ENCODE measurements at places on chromosomes 3 and 15. TPM values are rescaled to one million over a fixed set of nuclear protein-coding genes. Genes with fewer than 3 reads are reported as not detected.

ZNF660 gene
- total RNA-seq: 0.08 TPM

- peak; percentile 20 for DNase-seq
These were observed 1.3 kb upstream of the MEF2A start for GRCh38 chr15:99564221-99565048.

DNA sequence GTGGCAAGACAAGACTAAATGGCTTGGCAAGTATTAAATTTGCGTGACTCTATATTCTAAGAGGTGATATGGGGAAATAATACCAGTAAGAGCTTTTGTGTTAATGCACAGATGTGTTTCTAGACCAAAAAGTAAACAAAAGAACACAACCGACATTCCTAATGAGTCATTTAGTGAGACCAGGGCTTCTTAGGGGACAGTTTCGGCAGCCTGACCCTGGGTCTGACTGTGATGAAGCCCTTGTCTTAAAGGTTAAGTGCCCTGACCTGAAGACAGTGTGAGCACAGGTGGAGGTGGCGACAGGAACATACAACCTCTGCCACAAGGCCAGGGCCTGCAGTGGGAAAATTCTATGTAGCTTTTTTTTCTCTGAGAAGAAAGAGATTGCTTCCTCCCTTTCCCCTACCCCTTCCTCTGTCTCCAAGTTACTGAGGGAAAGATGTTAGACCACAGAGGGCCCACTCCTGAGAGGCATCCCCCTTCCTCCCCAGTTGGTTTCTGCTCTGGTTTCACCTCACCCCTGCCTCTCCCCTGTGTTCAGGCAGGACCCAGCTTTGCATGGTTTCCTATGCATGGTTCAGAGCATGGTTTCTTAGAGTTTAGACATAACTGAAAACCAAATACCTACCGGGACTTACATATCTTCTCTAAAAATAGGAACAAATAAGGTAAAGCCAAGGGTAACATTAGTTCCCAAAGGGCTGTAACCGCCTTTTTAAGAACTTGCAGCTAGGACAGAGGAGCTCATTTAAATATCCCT lies 24.8 kb upstream of the CMTM7 start:
- no peak for DNase-seq

DNA sequence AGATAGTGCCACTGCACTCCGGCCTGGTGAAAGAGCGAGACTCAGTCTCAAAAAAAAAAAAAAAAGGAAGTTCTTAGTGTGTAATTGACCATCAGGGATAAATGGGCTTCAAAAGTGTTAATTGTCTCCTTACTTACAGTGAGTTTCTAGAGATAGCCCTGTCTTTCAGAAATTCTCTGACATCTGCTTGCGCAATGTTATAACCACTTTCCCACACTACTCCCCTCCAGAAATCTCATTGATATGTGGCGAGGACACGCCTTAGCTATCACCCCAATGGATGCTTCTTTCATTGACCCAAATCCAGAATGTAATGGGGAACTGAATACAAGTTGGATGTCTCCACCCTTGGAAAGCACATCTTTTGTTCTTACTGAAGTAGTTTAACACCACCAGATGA lies 70.9 kb downstream of the GMPS start:
- DNase-seq: no peak

THAP10 gene
- not detected for total RNA-seq

- DNase-seq: peak; percentile 36
These were observed 12.4 kb downstream of the CIB1 start for GRCh38 chr15:90221246-90221900.

DNA sequence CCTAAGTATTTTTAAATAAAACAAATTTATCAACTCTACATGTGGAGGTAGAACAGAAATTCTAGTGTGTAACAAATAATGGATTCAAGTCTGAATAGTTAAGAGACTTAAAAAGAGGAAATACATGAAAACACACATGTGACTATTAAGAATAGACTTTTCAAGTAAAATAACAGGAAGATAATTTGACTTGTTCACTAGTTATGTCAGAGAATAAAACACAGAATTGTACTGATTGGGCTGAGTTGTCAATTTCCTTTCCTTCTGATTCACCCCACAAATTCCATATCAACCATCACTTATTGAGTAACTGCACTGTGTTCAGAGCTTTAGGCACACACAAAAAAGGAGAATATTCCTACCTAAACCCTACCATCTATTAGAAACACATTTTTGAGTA lies 557.2 kb downstream of the TUSC7 start:
- no peak for DNase-seq

BNIP2 gene
- total RNA-seq: 107 TPM

RBP2 gene
- total RNA-seq: not detected

DNA sequence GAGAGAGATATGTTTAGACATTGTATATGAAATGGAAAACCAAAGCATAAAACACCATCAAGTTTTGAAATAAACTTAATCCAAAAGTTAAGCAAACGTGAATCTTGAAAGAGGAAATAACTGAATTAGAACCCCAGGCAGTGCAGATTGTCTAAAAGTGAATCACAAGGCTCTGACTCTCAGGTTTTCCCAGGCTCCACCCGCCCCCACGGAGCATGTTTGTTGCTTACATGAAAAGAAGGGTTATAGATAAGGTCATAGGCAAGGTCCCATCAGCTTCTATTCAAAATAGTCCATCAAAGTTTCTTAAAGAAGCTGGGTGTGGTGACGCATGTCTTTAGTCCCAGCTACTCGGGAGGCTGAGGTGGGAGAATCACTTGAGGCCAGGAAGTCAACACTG lies 29.0 kb upstream of the SLMAP start:
- DNase-seq: no peak

ZDHHC23 gene
- total RNA-seq: 2.1 TPM

- no peak for DNase-seq
These were observed 420.5 kb upstream of the NAALADL2 start for GRCh38 chr3:174438501-174439145.

DNA sequence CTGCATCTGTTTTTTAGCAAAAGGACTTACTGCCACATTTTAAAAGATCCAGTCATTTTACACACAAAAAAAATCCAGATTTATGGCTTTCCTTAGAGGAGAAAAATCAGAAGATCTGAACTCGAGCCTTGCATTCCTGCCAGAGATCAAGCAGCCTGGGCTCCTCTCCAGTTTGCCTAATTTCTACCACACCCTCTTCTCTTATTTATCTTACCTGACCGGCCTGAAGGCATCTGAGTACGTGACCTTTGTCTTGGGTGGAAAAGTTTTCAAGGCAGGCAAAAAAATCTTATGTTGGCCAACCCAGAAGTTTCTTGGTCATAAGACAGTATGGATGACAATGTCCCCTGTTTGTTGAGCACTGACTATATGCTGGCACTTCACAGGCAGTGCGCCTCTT lies 60.3 kb downstream of the CHRD start:
- no peak for DNase-seq

DNA sequence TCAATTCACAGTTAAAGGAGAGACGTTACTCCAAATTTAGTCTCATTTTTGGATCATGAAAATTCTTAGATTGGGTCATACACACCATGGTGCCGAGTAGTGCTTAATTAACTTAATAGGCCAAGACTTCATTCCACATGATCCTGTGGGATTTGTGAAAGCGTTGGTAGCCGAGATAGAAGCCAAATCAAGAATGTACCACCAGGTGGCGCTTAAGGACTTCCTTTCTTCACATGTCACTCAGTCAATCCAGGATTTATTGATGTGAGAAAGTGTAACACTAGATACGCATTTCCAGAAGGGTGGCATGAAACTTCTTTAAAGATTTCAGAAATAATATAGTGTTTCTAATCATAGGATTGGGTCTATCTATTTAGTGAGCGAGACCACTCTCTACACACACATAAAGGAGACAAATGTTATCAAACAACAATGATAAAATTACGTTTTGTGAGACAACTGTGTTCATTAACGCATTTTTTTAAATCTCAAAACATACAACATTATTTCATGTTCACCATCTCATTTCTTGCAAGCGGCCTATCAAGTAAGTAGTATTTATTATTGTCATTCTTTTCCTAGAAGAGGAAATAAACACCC lies 436.1 kb downstream of the CHL1 start:
- no peak for DNase-seq

DNA sequence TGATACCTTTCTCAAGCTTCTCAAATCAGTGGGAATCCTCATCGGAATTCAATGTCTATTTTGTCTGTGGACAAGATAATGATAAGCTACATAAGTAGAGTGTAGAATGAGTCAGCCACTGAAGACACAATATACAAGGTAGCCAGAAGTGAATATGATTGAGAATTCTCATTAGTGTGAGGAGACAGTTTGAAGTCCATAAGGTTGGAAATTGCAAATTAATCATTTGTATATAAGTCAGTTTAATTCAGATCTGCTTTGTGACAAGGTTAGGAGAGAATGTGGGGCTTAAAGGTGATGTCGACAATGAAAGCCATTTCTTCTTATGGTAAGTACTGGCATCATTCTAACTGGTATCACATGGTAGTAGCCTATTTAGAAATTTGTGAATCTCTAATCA lies 4.2 kb downstream of the ARPP21 start:
- no peak for DNase-seq

DNA sequence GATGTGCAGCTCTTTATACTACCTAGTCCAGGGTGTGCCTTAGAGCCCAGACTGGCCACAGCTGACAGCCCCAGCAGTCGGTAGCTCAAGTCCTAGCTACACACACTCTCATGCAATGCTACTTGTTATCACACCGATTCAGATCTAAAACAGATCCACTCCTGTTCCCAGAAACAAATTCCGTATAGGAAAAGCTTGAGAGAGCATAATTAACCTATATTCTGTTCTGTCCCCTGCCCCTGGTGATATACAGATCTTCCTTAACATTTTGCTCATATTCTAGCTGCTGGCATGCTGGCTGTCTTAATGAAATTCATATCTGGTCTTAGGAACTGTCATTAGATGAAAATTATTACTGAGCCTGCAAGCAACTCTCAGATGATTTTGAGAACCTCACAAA lies 204.3 kb downstream of the SOX2 start:
- DNase-seq: no peak

- no peak for DNase-seq
These were observed 63.7 kb downstream of the SRGAP3 start for GRCh38 chr3:9185701-9186100.

BRPF1 gene
- total RNA-seq: 25.8 TPM

PROS1 gene
- not detected for total RNA-seq

All from CD8-positive, alpha-beta T cell (primary cell).